ENCODE measurements at places on chromosomes 3 and 15. TPM values are rescaled to one million over a fixed set of nuclear protein-coding genes. Genes with fewer than 3 reads are reported as not detected.
A peak's percentile ranks its signal among the peaks of the same experiment; 100 is the strongest.

GRCh38 chr15:33095641-33096040 lies 98.9 kb downstream of the FMN1 start:
- no peak for DNase-seq

DNA sequence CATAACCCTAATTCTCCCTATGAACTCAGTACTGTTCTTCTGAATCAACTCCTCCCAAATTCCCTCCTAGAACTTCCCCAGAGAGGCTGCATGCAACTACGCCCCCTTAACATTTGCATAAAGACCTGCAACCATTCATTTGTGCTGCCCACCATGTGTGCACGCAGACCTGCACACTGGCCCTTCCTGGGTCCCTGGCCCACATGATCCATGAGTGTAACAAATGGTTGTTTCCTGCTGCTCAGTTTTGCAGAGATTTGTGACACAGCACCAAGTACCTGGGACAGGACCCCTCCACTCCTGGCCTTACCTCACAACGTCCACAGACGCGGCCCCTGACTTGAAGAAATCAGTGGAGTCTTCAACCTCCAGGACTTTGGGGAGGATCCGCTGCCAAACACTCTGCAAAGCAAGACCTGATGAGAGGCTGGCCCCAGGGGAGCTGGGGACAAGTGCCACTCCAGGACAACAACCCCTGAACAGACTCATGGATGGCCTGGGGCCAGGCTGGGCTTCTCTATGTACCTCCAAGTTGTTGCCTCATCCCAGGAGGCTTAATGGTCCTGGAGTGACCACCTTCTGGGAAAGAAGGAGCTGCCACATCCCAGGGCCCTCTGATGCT lies 33.8 kb downstream of the ALDH1L1 start:
- DNase-seq, result no peak

The CLDN16 gene
- not detected for total RNA-seq

- peak; percentile 8 for DNase-seq
Observed at GRCh38 chr3:122055215-122055614, at the start of gene CD86. CD86 (plus strand) TSS chr3:122055362; CDS start chr3:122055490, 128 bp downstream.

- DNase-seq, result peak; percentile 81
Observed at GRCh38 chr3:8301977-8302735, 199.5 kb upstream of the LMCD1 start.

The ZPLD1 gene
- not detected for total RNA-seq

GRCh38 chr15:42083605-42083908 lies 10.8 kb downstream of the PLA2G4D start:
- no peak for DNase-seq

- DNase-seq, result no peak
Observed at GRCh38 chr3:143224716-143225115, 105.1 kb downstream of the CHST2 start.

DNA sequence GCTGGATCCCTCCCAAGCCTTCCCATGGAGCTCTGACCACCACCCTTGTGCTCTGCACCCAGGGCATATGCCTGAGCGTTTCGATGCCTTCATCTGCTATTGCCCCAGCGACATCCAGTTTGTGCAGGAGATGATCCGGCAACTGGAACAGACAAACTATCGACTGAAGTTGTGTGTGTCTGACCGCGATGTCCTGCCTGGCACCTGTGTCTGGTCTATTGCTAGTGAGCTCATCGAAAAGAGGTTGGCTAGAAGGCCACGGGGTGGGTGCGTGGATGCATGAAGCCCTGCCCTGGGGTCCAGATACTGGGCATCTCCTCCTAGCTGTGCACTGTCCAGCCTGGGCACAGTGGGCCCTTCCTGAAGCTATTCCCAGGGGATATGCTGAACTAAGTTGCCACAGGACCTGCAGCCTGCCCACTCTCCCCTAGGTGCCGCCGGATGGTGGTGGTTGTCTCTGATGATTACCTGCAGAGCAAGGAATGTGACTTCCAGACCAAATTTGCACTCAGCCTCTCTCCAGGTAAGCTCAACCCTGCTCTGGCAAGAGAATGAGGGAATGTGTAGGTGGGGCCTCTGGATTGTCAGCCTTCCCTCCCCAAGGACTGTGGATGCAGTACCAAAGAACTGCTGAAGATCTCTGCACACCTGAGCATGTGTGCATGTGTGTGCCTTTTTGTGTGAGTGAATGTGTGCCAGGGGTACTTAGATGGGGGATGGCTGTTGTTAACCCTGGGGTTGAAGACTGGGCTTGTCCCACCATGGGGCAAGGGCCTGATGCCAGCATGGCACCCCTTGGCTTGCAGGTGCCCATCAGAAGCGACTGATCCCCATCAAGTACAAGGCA lies 2.1 kb downstream of the MYD88 start:
- no peak for DNase-seq
